ENCODE measurements at places on chromosomes 1 and 21.
A peak's percentile ranks its signal among the peaks of the same experiment; 100 is the strongest.

DNA sequence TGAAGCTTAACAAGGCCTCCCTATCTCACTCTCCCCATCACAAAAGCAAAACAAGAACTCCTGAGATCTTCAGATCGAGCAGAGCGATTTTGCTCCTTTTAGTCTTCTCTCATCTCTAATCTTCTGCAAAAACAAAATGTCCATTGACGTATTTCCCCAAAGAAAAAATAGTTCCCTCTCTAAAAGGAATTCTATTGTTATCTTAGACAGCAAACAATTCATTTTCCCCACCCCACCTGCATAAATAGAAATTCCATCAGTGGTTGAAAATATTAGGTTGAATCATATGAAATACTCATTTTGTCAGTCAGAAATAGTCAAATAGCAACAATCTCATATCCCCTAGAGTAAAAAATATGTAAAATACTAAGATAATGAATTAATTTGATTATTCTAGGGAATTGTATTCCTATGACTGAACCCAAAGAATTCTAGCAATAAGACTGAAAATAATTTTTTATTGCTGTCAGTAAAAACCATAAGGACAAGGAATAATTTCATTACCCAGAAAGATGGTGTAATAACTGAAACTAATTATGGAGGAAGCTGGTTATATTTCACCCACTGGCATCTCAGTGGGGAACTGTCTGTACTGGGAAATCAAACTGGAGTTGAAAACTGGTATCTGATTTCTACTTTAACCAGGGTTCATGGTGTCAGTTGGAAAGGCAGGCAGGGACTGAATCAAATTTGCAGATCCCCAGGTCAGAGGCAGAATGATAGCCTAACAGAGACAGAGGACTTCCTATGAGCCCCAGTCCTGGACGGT lies 51.3 kb downstream of the RHOU start:
- DNase-seq, result no peak

DNA sequence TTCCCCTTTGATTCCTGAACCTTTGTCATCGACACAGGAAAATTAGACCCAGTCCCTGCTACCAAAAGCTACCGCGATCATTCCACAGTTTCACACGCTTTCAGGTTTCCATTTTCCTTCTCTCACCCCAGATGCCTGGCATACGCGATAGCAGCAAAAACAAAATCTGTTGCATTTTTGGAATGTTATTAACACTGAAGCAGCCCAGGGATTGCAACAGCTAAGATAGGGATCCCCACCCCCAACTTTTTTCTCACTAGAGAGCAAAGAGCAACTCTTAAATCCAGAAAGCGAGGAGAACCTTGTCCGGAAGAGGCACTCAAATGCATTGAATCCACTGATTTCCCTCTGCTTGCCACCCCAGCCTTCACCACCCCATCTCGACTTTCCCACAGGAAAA lies 8.9 kb downstream of the OVAAL start:
- DNase-seq, result no peak

- DNase-seq, result peak; percentile 46
These were observed 160.2 kb upstream of the COA6 start for GRCh38 chr1:234212764-234213657.

DNA sequence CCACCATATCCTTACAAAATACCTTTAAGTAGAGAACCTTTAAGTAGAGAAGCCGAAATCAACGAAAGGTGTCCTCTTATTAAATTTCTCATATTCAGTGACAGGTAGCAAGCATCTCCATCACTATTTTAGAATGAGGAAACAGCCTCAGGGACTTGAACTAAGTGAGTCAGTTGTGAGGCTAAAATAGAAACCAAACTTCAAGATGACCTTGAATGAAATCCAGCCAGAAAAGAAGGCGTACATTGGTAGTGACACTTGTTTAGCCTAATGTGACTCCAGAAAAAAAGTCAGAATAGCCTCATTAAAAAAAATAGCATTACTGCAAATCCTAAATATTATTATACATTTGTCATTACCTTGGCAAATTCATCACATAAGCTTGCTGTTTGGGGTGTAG lies 20.1 kb downstream of the RGS8 start:
- DNase-seq, result no peak

DNA sequence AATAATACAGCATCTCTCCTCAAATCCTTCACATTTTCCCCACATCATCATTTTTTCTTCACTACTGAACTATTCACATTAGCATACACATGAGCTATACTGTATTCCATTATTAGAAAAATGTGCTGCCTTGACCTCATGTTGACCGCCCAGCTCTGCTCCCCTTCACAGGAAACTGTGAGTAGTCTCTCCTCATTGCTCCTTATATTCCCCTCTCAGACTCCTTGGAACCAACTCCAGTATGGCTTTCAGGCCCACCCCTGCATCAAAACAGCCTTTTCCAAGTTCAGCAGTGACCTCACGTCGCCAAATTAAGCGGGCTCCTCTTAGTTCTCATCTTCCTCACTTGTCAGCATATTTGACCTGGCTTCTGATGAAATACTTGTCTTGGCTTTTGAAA lies 59.2 kb upstream of the SPAG17 start:
- no peak for DNase-seq

- no peak for DNase-seq
These were observed 51.6 kb downstream of the SLC30A10 start for GRCh38 chr1:219876798-219877209.

DNA sequence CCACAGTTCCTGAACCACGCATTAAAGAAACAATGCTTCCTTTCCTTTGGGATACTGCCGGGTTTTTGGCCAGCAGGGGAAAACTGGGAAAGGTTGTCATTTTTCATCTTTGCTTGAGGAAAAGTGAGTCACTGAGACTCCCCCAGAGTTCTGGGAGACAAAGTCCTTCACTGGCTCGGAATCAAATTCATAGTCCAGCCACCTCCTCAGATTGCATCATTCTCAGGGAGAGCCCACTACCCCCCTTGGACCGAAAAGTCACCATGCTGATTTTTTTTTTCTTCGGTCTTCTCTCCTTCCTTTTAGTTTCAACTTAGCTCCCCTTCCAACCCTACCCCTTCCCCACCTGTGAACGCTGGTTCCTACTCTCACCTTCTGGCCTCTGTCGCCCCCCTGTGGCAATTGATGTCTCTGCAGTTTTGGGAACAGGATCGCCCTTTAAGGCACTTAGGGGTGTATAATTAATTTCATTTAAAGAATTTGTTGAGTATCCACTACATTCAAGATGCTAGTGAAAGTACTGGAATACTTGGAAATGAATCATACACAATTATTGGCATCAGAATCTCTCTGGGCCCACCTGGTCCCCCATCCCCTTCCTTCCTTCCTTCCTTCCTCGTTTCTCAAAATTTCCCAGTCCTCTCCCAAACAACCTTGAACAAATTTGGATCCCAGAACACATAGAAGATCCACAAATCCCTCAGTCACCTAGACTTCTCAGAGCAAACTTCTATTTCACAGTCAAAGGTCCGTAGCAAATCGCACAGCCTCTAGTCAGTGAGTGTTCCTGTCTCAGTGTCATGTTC lies 6.9 kb downstream of the ACKR1 start:
- peak; percentile 18 for DNase-seq

GRCh38 chr1:165381745-165382505 lies 25.4 kb upstream of the LMX1A start:
- no peak for DNase-seq
